SJSA1 (cell line): ENCODE measurements at places on chromosomes 16 and 17.

- DNase-seq = no peak
Observed at GRCh38 chr17:36198831-36199465, 2.4 kb upstream of the CCL3L1 start.

- peak; percentile 97 for DNase-seq
Observed at GRCh38 chr17:57084802-57085447, at the start of gene AKAP1. TSS of gene AKAP1 (plus strand) at chr17:57085246. CDS start at chr17:57105465, 20,219 bp downstream.

GRCh38 chr16:1428511-1428910, 2.4 kb upstream of the PERCC1 start:
- DNase-seq = no peak

- no peak for DNase-seq
Observed at GRCh38 chr16:31145398-31145990, 4.4 kb downstream of the PRSS36 start.

DNA sequence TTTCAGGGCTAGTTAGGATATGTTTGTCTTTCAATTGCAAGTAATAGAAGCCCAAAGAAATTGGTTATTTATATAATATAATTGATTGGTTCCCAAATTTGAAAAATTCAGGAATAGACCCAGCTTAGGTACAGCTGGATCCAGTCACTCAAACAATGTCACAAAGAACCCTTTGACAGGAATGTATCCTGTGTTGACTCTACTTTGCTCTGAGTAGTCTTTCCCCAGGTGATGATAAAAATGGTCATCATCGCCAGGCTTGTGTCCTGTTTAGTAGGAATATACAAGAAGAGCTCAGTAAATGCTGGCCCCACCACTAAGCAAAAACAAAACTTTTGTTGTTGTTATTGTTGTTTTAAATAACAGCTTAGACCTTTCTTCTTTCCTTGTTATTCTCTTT, 35.0 kb downstream of the MAPT start:
- DNase-seq = no peak
